H9 (cell line): ENCODE measurements at places on chromosomes 1 and 21. TPM values are rescaled to one million over a fixed set of nuclear protein-coding genes. Genes with fewer than 3 reads are reported as not detected.
A peak's percentile ranks its signal among the peaks of the same experiment; 100 is the strongest.

DNA sequence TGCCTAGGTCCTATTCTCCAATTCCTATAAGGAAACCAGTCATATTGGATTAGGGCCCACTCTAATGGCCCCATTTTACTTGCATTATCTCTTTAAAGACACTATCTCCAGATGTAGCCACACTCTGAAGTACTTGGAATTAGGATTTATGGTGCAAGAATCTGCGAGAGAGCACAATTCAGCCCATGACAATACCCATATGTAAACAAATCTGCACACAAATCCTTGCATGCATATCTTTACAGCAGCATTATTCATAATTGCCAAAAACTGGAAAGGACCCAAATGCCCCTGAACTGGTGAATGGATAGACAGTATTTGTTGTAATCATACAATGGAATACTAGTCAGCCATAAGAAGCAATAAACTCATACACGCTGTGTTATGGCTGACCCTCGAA is 229.8 kb upstream of the ADAMTS5 start:
- H3K27me3 ChIP-seq: no peaks in the 10 kb centered on the region
- no peak overlapping the region for H3K4me3 ChIP-seq

GRCh38 chr1:206575894-206576737 is 36.1 kb downstream of the EIF2D start:
- H3K36me3 ChIP-seq: no peaks in the 10 kb centered on the region
- H3K27ac ChIP-seq: no peak overlapping the region
- no peaks in the 10 kb centered on the region for H3K27me3 ChIP-seq

GRCh38 chr21:26965907-26966581 is 844 bp downstream of the ADAMTS5 start:
- H3K27me3 ChIP-seq: peaks cover 7% of the 10 kb centered on the region; the same call in 1 of the 2 replicates
- H3K4me3 ChIP-seq: peak overlapping the region; percentile 83
- peak; percentile 71 for DNase-seq
- H3K36me3 ChIP-seq: no peaks in the 10 kb centered on the region

GRCh38 chr1:45002650-45003645 is 8.2 kb downstream of the HECTD3 start:
- peaks cover 40% of the 10 kb centered on the region for H3K36me3 ChIP-seq
- H3K27me3 ChIP-seq: no peaks in the 10 kb centered on the region
- no peak for DNase-seq

GRCh38 chr1:186125511-186125910 is 249.5 kb downstream of the TPR start:
- H3K36me3 ChIP-seq: no peaks in the 10 kb centered on the region
- no peaks in the 10 kb centered on the region for H3K4me1 ChIP-seq
- H3K27me3 ChIP-seq: no peaks in the 10 kb centered on the region
- H3K4me3 ChIP-seq: no peak overlapping the region
- H3K27ac ChIP-seq: no peak overlapping the region

CRABP2 gene
- total RNA-seq: 180 and 184 TPM in 2 replicates

DNA sequence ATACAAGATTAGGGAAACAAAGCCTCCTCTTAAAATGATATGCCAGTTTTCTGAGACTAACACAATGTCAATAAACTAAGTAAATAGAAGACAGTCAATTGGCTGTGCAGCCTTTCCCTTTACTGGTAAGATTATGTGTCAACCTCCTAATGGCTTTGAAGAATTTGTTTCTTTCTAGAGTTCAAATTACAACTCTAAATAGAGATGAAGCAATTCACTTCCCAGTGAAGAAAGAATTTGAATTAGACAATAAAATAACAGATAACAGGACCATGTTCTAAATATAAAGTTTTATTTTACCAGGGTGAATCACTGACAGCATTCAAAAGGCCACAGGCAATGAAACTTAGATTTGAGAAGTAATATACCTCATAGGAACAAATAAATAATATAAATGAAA is 680.3 kb downstream of the PLA2G4A start:
- H3K36me3 ChIP-seq: no peaks in the 10 kb centered on the region
- DNase-seq: no peak
- H3K27ac ChIP-seq: no peak overlapping the region
- no peaks in the 10 kb centered on the region for H3K27me3 ChIP-seq
- H3K4me1 ChIP-seq: no peaks in the 10 kb centered on the region

CTSS gene
- total RNA-seq: not detected in 2 replicates

DNA sequence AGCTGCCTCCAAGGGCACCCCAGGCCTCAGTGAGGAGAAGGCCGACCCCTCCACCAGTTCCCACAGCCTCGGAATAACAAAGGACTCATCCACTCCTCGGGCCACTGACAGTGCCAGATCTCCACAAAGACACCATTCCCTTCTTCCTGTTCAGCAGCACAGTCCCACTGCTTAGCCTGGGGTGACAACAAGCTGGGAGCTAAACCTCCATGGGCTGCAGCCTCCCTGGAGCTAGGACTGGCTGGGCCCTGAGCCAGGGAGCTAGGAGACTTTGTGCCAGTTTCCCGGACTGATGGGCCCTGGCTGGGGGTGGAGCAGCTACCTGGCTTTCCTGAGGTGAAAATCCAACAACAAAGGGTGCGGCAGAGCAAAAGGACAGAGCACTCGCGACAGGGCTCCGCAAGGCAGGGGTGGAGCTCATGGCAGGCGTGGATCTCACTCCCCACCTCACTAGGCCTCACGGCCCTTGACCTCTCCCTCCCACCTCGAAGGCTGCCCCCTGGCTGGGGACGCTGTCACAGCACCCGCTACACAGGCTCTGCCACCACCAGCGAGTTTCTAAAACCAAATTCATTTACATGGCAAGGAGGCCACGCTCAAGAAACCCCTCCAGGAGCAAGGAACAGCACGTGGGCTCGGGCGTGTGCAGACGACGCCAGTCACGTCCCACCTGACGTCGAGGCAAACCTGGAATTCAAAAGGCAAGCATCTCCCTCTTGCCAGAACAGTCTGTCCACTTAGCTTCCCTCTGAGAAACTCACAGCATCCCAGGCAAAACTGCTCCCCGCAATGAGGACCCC is 13.8 kb downstream of the SLC35E2B start:
- H3K36me3 ChIP-seq: peaks cover 9% of the 10 kb centered on the region; the same call in 1 of the 2 replicates
- peak; percentile 50 for DNase-seq
- no peaks in the 10 kb centered on the region for H3K27me3 ChIP-seq
- no peak overlapping the region for H3K27ac ChIP-seq

- H3K4me3 ChIP-seq: no peak overlapping the region
- H3K27me3 ChIP-seq: no peaks in the 10 kb centered on the region
- no peak for DNase-seq
- H3K27ac ChIP-seq: no peak overlapping the region
- H3K36me3 ChIP-seq: 0 out of 2 replicates have a peak, but pooled peaks cover 3% of the 10 kb centered on the region
Observed at GRCh38 chr1:46812065-46812963, 13.5 kb downstream of the CYP4B1 start.

GRCh38 chr1:223068900-223069665 is 74.0 kb downstream of the TLR5 start:
- 0 out of 2 replicates have a peak, but pooled peaks cover 2% of the 10 kb centered on the region for H3K4me1 ChIP-seq
- H3K36me3 ChIP-seq: peaks cover 19% of the 10 kb centered on the region
- no peak overlapping the region for H3K4me3 ChIP-seq
- no peaks in the 10 kb centered on the region for H3K27me3 ChIP-seq

GRCh38 chr21:45887788-45888187 is 93.8 kb upstream of the COL6A1 start:
- DNase-seq: no peak
- no peaks in the 10 kb centered on the region for H3K4me1 ChIP-seq
- no peaks in the 10 kb centered on the region for H3K27me3 ChIP-seq
- H3K27ac ChIP-seq: no peak overlapping the region
- H3K4me3 ChIP-seq: no peak overlapping the region
- H3K36me3 ChIP-seq: no peaks in the 10 kb centered on the region

- no peaks in the 10 kb centered on the region for H3K36me3 ChIP-seq
- H3K27me3 ChIP-seq: peaks cover 2% of the 10 kb centered on the region; the same call in 1 of the 2 replicates
- no peak overlapping the region for H3K27ac ChIP-seq
- H3K4me3 ChIP-seq: no peak overlapping the region
- 0 out of 2 replicates have a peak, but pooled peaks cover 3% of the 10 kb centered on the region for H3K4me1 ChIP-seq
Observed at GRCh38 chr1:34785875-34786470, 5.0 kb downstream of the GJB3 start.

DOCK7 gene
- 35.2 and 36.8 TPM in 2 replicates for total RNA-seq

GJA8 gene
- total RNA-seq: not detected in 2 replicates

- no peaks in the 10 kb centered on the region for H3K27me3 ChIP-seq
- H3K36me3 ChIP-seq: no peaks in the 10 kb centered on the region
- H3K4me1 ChIP-seq: no peaks in the 10 kb centered on the region; the same call in 1 of the 2 replicates
- DNase-seq: no peak
Observed at GRCh38 chr1:59994302-59995198, 68.0 kb upstream of the CYP2J2 start.

- H3K4me1 ChIP-seq: no peaks in the 10 kb centered on the region
- no peak overlapping the region for H3K4me3 ChIP-seq
- peaks cover 34% of the 10 kb centered on the region for H3K36me3 ChIP-seq
- no peaks in the 10 kb centered on the region for H3K27me3 ChIP-seq
- no peak for DNase-seq
Observed at GRCh38 chr1:92333668-92334067, 34.8 kb downstream of the RPAP2 start.

DRAXIN gene
- 20.1 and 20.5 TPM in 2 replicates for total RNA-seq

DNA sequence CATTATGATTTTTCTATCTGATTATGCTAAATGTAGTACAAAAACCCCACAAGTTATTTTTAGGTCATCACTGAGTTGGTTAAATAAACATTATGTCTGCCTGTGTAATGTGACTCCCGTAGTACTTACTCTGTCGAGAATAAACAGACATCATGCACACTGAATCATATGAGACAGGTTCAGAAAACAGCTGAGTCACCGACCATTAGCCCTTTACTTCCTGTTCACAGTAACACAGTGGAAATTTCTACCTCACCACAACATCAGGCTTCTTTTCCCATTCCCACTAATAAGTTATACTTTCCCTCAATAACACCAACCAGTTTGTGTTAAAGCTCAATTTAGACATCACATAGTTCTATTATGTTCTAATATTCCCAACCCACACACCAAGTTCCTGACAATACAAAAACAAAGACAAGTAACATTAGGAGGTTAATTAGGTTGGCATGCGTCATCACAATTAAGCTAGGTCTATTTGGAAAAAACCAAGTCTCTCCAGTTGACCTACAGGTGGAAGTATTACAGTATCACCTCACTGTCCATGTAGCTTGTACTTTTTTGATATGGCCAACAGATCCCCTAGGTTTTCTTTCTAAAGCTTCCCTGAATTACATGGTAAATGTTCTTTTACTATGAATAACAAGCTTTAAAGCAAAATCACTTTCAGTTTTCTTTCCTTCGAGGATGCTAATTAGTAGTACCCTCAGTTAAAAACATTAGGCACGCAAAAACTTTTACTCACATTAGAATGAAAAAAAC is 154.2 kb downstream of the EIF4G3 start:
- H3K27ac ChIP-seq: no peak overlapping the region
- H3K4me1 ChIP-seq: peaks cover 2% of the 10 kb centered on the region; the same call in 1 of the 2 replicates

GRCh38 chr1:8643542-8644536 is 173.6 kb downstream of the RERE start:
- no peak overlapping the region for H3K4me3 ChIP-seq
- H3K4me1 ChIP-seq: no peaks in the 10 kb centered on the region; the same call in 1 of the 2 replicates
- no peak overlapping the region for H3K27ac ChIP-seq
- peaks cover under 1% of the 10 kb centered on the region; the same call in 1 of the 3 replicates for H3K36me3 ChIP-seq
- no peak for DNase-seq

- H3K27ac ChIP-seq: no peak overlapping the region
- H3K27me3 ChIP-seq: peaks cover 7% of the 10 kb centered on the region; the same call in 1 of the 2 replicates
- no peaks in the 10 kb centered on the region for H3K4me1 ChIP-seq
- H3K4me3 ChIP-seq: peak overlapping the region; percentile 60
- H3K36me3 ChIP-seq: no peaks in the 10 kb centered on the region
Observed at GRCh38 chr1:10639011-10639774, 157.3 kb downstream of the CASZ1 start.

- H3K4me3 ChIP-seq: no peak overlapping the region
- H3K27me3 ChIP-seq: no peaks in the 10 kb centered on the region
- H3K36me3 ChIP-seq: peaks cover 4% of the 10 kb centered on the region; the same call in 1 of the 3 replicates
Observed at GRCh38 chr1:224828691-224829090, 100.8 kb upstream of the DNAH14 start.

ZNF436 gene
- 0.44 and 0.52 TPM in 2 replicates for total RNA-seq

GRCh38 chr1:45983967-45984366 is 148.5 kb downstream of the PIK3R3 start:
- H3K36me3 ChIP-seq: peaks cover 4% of the 10 kb centered on the region; the same call in 1 of the 3 replicates
- H3K27ac ChIP-seq: no peak overlapping the region
- no peak overlapping the region for H3K4me3 ChIP-seq
- H3K27me3 ChIP-seq: no peaks in the 10 kb centered on the region
- DNase-seq: no peak

OR2T35 gene
- total RNA-seq: not detected in 2 replicates

DNA sequence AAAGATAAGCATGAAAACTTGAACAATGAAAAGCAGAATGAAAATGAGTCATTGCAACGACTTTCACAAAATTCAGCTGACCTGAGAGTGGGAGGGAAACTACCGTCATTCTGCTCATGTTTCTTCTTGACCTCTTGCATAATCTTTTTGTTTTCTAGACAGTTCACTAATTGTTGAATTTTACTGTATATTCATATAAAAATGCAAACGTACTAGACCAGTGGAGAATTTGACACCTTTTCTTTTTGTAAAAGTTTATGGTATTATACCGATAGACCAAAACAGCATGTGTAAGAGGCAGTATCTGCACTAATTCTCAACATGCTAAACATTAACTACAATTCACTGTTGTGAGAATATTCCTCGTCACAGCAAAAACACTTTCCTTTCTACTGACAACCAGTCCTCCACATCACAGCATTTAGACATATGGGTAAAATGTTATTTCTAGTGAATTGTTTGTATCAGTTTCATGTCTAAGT is 137.8 kb downstream of the GREM2 start:
- no peak overlapping the region for H3K4me3 ChIP-seq
- no peaks in the 10 kb centered on the region for H3K36me3 ChIP-seq
- H3K27me3 ChIP-seq: no peaks in the 10 kb centered on the region

DNA sequence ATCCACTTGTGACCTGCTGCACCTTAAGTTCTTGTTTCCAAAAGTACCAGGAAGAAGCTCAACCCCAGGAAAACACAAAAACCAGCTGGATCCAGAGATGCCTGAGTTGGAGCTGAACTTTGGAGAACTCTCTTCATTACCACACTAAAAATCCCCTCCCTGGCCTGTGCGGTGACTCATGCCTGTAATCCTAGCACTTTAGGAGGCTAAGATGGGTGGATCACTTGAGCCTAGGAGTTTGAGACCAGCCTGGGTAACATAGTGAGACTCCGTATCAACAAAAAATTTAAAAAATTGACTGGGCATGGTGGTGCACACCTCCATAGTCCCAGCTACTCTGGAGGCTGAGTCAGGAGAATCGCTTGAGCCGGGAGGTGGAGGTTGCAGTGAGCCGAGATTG is 6.2 kb downstream of the MAP1LC3C start:
- no peaks in the 10 kb centered on the region for H3K36me3 ChIP-seq
- no peak overlapping the region for H3K27ac ChIP-seq
- no peaks in the 10 kb centered on the region for H3K27me3 ChIP-seq
- no peaks in the 10 kb centered on the region for H3K4me1 ChIP-seq
- H3K4me3 ChIP-seq: no peak overlapping the region
